Glutamatergic neuron (in vitro differentiated cells): ENCODE measurements at places on chromosomes 13 and 19.

- DNase-seq: no peak
These were observed 6.6 kb upstream of the ZNF835 start for GRCh38 chr19:56678205-56678604.

DNA sequence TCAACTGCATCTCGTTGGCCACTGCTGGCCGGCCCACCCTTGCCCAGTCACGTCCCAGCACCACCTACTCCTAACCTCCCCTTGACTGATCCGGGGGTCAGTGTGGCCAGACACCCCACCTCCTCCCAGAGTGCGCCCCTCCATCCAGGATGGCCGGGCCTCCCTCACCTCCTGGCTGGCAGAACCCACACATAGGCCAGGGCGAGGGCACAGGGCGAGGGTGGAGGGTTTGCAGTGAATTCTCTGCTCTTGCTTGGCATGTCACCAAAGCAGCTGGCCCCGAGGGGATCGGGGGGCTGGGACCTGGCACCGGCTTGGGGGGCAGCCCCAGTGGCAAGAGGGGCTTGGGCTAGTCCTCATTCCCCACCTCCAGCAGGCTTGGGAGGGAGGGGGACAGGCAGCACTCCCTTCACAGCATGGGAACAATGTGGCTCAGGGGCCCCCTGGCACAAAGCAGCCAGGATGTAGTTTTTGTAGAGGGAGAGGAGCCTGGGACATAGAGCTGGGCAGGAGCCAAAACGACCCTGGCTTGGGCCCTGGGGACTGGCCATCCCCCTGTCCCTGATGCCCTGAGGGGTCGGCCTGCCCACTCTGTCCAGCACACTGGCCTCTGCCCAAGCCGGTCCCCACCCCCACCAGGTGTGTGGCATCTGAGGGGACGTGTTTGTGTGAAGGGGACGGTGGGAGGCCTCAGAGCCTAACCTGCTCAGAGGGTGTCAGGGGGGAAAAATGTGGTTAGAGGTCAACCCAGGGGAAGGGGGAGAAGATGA, 28.5 kb upstream of the ASF1B start:
- DNase-seq: no peak

GRCh38 chr13:41916173-41916954, 44.5 kb downstream of the VWA8 start:
- no peak for DNase-seq

DNA sequence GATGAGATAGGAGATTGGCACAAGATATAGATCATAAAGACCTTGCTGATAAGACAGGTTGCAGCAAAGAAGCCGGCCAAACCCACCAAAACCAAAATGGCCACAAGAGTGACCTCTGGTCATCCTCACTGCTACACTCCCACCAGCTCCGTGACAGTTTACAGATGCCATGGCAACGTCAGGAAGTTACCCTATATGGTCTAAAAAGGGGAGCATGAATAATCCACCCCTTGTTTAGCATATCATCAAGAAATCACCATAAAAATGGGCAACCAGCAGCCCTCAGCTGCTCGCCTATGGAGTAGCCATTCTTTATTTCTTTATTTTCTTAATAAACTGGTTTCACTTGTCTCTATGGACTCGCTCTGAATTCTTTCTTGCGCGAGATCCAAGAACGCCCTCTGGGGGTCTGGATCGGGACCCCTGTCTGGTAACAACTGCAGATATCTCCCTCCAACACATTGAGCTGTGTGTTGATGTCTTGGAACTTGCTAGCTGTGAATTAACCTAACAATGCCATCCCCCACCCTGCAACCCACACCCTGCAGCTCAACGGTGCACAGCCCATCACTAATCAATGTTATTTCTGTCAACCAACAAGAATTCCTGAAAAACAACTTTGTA, 27.1 kb upstream of the GRTP1 start:
- no peak for DNase-seq

GRCh38 chr13:22102271-22102670, 431.4 kb downstream of the FGF9 start:
- DNase-seq: no peak

- no peak for DNase-seq
These were observed 6.3 kb downstream of the MIDN start for GRCh38 chr19:1254530-1255185.
